ENCODE measurements at places on chromosomes 3 and 15. TPM values are rescaled to one million over a fixed set of nuclear protein-coding genes. Genes with fewer than 3 reads are reported as not detected.

DNA sequence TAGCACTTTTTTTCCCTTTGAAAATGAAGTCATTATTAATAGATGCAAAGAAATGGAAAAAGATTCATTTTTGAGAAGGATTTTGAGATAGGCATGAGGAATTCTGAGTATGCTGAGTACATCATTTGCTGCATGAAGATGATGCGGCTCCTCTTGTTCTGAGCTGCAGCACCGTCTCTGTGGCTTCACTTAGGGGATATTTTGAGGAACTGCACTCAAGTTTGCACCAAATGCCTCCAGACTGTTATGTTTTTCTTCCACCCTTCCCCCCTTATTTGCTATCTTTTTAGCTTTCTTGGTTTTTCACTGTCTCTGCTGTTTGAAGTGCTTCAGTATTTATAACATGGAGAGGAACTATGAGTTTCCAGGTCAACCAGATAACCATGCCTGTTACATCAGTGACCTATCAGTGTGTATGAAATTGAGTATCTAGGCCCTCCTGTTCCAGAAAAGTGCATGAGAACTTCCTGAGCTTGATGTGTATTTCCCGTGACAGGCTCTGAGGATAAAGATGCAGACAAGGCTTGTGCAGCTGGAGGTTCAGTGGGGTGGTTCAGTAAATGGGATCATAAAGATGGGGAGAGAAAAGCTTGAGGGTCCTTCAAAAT lies 128.7 kb downstream of the PDCD6IP start:
- no peak for DNase-seq

GRCh38 chr15:38307861-38308641 lies 55.4 kb downstream of the SPRED1 start:
- DNase-seq, result no peak

DNA sequence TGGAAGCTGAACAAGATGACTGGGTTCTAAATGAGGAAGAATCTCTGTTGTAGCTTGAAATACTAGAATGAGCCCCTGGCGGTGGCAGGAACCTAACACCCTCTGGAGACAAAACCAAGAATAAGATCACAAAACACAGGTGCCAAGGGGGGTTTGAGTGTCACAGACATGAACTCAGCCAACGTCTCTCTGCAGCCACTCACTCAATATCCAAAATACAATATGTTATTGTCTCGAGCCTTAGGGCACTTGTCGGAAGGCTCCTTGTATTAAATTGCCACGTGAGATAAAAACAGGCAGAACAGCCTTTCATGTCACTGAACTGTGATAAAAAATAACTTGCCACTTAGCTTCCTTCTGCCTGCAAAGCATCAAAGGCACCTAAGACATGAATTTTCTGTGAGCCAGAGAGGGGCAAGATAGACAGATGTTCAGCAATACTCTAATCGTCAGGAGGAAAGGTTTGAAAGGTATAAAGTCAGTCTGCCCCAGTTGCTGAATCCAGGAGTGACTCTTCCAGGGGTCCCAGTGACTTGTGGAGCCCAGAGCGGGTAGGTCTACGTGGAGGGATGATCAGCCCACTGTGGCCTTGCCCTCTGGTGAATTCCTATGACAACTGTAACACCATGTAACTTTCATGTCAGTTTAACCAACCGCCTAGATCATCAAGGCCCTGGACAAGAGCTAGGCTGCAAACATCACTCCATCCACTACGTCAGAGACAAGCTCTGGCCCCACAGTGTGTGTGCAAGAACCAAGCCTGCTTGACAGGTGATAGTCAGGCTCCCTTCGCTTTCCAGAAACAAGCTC lies 165.2 kb downstream of the OSBPL10 start:
- no peak for DNase-seq

- DNase-seq, result peak; percentile 52
Measured at GRCh38 chr3:107523539-107524325, 970 bp downstream of the BBX start.

GRCh38 chr3:168914662-168915061 lies 748.9 kb downstream of the MECOM start:
- no peak for DNase-seq

LOXL1 gene
- total RNA-seq, result 99.9 TPM

DNA sequence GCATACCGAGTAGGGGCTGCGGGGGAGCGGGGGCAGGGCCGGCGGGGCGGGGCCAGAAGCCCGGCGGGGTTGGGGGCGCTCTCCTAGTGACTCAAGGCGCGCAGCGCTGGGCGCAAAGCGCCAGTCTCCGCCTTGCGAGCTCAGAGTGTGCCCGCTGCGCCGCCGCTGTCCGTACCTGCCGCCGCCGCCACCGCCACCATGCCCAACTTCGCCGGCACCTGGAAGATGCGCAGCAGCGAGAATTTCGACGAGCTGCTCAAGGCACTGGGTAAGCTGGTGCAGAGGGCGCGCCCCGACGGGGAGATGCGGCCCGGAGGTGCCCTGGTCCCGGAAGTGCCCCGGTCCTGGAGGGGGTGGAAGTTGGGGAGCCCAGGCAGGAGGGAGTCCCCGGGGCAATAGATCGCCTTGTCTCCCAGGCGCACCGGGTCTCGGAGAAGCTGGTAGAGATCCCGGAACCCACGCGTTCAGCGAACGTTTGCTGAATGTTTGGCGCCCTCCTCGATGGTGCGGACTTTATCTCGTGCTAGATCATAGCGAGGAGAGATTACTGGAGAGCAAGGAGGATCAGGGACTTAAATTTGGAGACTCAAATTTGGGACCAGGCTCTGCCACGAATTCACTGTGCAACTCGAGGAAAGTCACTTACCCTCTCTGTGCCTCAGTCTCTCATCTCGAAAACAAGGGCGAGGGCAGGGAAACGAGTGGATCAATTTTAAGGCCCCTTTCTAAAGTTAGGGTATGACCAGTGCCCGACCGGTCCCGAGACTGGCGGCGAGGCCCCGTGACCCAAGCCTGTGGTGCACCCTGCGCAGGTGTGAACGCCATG lies at the start of gene CRABP1:
Gene CRABP1 (plus strand): TSS at position 123 of the 826 bp plus-strand sequence. CDS start 76 bp downstream, at position 199.
- DNase-seq, result no peak

DNA sequence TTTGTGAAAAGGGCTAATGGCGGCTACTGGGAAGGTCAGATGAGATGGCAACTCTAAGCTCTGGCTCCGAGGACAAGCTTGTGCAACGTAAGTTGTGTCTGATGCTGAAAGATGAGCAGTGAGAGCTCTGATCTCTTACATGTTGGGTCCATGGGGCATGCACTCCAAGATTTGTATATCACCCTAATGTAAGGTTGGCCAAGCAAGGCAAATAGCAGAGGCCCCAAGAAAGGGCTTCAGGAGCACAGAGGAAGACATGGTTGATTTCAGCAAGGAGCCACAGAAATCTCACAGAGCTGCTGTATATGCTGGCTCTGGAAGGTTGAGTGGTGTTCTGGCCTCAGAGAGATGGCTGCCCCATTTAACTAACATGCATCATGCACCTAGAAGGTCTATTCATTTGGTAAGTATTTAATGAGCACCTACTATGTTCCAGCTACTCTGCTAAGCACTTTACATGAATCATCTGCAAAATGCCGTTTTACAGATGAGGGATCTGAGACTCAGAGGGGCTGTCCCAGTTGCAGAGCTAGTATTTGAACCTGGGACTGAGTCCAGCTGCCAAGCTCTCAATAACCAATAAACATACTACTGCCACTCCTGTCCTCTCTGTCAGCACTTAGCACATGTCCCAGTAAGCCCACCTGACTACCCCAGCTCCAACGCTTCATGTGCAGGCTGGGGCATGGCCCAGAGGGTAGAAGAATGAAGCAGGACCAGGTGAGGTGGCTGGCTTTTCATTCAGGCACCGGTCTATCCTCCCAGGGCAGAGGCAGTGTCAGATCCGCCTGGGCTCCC lies 27.8 kb upstream of the ATP2B2 start:
- DNase-seq, result no peak

DNA sequence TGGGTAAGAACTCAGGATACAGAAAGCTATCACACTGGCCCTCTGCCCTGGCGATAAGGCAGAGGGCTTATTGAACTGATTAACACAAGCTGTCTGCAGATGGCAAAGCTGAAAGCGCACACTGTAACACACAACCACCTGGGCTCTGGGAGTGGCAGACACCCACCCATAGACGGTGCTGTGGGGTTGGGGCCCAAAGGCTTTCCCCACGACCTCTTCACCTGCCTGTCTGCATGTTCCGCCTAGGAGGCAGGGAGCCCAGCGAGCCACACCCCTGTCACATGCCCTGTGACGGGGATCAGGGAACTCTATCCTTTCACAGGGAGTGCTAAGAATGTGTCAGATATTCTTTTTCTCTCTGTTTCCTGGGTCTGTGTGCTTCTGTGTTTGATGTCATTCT lies 12.1 kb upstream of the TFG start:
- no peak for DNase-seq

DNA sequence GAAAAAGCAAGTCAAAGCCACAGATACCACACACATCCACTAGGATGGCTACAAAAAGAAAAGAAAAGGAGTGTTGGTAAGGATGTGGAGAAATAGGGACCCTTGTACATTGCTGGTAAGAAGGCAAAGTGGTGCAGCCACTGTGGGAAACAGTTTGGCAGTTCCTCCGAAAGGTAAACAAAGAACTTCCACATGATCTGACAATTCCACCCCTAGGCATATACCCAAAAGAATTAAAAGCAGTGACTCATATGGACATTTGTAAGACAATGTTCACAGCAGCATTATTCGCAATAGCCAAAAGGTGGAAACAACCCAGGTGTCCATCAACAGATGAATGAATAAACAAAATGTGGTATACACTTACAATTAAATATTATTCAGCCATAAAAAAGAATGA lies 22.2 kb upstream of the GMPPB start:
- peak; percentile 50 for DNase-seq

DNA sequence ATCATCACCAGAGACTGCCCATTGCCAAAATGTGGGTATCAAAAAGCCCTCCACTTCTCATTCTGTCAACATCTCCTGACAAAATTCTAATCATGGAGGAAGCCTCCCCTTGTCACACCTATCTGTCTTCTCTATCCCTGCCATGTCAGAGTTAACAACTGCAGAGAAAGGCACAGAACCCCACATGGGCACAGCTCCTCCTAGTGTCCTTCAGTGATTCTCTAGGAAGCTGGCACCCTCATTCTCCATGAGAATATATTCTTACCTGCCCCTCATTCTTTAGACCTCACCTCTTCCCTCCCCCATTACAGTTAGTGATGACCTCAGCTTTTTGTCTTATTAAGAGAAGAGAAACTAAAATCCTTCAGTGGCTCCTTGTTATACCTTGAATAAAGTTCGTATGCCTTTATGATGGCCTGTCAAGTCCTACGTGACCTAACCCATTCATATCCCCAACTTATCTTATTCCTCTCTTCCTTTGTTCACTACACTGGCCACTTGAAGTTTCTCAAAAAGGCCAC lies 44.6 kb downstream of the NME9 start:
- no peak for DNase-seq

GRCh38 chr3:22012471-22012870 lies 261.5 kb upstream of the ZNF385D start:
- peak; percentile 7 for DNase-seq

DNA sequence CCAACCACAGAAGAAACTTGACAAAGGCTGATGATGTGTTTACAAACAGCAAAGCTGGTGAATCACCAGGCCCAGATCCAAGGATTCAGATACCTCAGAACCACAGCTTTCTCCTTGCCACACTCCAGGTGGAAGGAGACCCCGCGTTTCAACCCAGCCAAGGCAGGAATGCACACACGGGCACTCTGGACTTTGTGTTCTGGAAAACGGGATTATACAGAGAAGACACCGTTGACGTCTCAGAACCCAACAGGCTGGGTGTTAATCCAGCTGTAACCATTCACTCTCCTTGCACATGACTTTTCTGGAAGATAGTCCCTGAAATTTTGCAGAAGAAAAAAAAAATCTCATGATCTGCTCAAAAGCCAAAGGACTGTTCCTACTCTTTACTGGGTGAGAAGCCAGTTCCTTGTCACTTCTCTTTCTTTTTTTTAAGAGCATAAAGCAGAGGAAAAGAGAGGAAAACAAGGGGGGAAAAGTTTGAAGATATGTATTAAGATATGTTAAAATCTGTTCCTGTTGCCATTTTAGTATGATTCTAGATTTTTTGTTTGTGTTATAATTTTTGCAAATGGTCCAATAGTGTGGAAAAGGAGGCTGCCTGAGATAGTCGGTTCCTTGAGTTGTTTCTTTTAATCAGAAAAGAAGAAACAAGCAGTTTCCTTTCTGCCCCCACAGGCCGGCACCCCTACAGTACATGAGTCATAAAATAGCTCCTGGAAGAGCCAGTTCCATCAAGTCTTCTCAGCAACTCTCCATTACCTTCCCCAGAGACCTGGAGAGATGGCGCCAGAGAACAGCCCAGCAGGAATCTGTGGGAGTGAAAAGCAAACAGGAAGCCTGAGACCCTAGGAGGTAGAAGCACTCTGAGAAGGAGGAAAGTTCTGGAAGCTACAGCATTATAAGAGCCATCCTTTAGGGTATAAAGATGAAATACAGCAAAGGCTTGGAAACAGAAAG lies 73.1 kb downstream of the RORA start:
- DNase-seq, result peak; percentile 19

DNA sequence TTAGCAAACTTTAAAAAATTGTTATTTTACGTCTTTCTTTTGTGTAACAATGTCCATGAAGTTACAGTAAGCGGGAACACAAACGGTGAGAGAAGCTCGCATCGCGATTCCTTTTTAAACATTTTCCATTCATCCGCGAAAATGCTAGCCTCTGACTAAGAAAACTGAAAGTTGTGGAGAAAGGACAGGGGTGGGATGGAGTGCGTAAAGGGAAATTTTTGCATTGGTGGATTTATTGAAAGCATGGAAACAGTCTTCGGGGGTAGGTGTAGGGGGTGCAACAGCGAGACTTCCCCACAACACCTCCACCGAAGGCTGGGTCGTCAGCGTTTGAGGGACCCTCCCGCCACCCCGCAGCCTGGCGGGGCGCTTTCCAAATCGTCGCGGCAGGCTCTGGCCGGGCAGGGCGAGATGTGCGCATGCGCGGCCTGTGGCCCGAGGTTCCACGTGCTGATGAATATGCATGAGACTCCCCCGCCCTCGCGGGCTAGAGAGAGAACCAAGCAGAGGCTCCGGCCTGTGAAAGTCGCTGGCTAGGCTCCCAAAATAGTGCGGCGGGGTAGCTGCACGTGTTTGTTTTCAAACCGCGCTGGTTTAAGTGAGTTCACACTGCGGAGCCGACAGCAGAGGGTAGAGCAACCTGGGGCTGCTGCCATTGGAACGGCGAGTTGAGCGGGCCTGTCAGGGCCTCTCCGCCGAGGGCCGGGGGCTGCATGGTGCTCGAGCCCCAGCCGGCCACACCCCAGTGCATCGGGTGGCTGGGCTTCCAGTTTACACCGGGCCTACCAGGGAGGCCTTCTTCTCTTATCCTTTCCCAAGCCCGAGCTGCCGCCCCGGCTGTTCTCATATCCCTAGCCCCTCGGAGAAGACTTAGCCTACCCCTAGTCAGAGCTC lies 9.9 kb downstream of the ZIC1 start:
- no peak for DNase-seq

MAP1A gene
- total RNA-seq, result 60.9 TPM
